ENCODE measurements at places on chromosomes 6 and 20.

GRCh38 chr20:15609921-15610320, 963.3 kb downstream of the KIF16B start:
- DNase-seq = no peak

- DNase-seq = no peak
Measured at GRCh38 chr6:156485150-156485549, 292.0 kb upstream of the ARID1B start.

- no peak for DNase-seq
Measured at GRCh38 chr20:25398376-25399036, 7.9 kb upstream of the ABHD12 start.

DNA sequence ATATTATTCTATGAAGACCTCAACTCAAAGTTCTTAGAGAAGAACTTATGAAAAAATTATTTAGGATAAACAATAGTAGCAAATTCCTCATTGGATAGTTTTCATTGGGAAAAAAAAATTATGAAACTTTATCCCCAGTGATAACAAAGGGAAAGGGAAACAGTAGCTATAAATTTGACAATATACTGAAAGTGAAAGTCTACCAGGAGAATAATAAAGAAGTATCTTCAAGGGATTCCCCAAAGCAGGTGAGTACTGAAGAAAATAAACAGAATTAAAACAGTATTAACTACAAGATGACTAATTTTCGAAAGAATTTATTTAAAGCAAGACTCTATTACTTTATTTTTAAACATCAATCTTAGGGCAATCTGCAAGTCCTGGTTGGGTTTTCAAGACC, 56.4 kb downstream of the REPS1 start:
- DNase-seq = no peak

DNA sequence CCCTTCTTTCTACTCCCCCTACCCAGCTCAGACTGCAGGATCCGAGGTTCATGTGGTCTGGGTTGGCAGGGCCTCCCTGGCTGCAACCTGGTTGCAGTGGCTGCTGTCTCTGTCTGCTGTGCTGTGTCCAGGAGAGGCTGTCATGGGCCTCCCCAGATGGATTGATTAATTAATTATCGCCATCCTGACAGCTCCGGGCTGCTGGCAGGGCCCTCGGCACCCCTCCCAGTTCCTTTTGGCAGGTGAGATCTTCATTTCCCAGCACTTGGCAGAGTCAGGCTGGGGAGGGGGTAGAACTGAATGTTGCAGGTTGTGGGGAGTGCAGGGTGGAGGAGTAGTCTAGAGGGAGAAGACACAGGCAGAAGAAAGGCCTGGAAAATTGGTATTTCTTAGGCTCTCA, 56.7 kb upstream of the ZFAND3 start:
- no peak for DNase-seq

- no peak for DNase-seq
Measured at GRCh38 chr6:72683797-72684196, 61.9 kb downstream of the KCNQ5 start.

- DNase-seq = no peak
Measured at GRCh38 chr20:17972121-17972520, 3.3 kb downstream of the MGME1 start.

- DNase-seq = no peak
Measured at GRCh38 chr20:22470620-22471026, 113.7 kb downstream of the FOXA2 start.

DNA sequence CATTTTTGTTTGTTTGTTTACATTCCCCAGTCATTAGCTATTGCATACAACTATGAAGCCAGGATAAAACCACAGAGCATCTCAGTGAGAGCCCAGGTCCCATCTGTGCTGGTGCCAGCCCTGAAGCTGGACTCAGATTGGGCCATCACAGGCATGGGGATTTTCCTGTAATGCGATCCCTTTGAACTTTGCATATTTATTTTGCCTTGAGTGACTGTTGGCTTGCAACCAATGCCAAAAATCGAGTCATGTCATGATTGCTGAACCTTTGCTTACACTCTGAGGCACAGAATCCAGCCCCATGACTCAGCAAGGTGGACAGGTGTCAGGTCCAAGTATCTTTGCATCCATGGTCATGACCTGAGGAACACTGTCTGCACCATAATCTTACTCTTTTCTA, 46.2 kb upstream of the GGTLC1 start:
- no peak for DNase-seq

- no peak for DNase-seq
Measured at GRCh38 chr6:13304580-13305260, 23.6 kb downstream of the TBC1D7 start.

- no peak for DNase-seq
Measured at GRCh38 chr20:47818996-47819609, 33.8 kb upstream of the SULF2 start.

DNA sequence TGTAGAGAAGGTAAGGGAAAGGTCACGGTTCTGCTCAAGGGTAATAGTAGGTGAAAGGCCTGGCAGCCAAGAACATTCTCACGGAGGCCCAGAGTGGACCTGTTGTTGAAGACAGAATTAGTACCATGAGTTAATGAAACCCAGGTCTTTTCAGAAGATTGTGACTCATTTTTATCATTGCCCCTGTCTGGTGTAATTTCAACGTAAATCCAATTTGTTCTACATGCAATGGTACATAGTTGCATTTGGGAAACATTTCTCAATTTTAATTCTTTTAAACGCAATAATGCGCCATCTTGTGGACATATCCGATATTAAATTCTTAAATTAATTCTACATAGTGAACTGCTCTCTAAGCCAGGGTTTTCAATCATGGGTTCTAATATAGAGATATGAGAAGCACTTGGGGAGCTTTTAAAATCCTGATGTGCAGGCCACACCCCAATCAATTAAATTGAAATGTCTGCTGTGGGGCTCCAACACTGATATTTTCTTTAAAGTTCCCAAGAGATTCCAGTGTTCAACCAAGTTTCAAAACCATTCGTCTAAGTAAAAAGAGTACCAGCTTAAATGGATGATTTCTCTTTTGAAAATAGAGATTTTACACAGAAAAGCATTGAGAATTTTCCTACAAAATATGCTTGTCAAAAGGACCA, 257.4 kb downstream of the PLCB1 start:
- no peak for DNase-seq

DNA sequence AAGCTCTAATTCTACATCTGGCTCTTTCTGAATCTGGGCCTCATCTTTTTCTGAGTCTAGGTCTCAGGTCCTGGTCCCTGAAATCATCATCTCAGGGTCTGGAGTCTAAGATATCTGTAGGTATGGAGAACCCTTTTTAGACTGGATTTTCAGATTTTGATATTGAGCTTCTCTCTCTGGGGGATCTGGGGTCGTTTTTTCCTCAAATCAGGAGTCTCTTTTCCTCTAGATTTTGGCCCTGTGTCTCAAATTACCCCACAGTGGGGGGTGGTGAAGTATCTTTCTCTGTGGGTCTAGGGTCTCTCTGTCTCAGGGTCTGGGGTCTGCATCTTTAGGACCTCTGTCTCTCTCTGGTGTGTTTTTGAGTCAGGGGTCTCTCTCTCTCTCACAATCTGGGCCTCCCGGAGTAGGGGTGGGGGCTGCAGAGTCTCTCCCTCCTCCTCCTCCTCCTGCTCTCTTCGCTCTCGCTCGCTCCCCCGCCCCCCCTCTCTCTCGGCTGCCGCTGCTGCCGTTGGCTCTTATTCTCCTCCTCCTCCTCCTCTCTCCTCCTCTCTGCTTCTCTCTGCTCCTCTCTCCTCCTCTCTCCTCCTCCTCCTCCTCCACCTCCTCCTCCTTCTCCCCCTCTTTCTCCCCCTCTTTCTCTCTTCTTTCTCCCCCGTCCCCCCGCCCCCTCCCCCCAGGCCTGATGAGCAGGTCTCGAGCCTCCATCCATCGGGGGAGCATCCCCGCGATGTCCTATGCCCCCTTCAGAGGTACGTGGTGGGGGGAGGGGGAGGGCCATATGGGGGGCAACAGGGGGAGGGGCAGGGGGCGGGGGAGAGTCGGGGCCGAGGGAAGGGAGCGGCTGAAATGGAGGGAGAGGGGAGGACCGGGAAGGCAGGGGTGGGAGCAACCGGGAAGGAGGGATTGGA, at the start of gene SYNGAP1:
Gene SYNGAP1 (plus strand): TSS at position 486 of the 911 bp plus-strand sequence. CDS start 200 bp downstream, at position 686.
- DNase-seq = peak; percentile 58

DNA sequence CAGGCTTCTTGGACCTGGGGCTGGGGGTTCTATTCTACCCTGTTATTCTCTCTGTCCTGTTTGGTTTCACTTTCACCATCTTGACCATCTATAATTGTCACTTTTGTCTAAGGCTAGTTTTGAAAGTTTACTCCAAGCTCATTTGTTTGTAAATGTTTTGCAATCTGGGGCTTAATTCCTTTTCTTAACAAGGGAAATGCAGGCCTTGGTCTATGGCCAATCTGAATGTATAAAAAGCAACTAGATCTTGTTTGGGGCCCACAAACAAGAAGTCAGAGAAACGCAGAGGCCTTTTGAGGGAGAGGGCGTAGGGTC, 86.3 kb upstream of the PREP start:
- DNase-seq = no peak

DNA sequence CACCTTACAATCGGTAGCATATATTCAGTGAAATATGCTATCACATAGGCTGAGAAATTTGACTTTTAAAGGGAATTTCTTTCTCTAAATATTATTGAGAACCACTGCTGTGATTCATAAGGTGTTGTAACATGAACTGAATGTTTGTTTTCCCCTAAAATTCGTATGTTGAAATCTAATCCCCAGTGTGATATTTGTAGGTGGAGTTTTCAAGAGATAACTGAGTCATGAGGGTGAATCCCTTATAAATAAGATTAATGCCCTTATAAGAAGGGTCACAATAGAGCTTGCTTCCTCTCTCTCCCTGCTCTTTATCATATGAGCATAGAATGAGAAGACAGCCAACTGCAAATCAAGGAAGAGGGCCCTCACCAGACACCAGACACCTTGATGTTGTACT, 64.8 kb downstream of the LMBRD1 start:
- no peak for DNase-seq

DNA sequence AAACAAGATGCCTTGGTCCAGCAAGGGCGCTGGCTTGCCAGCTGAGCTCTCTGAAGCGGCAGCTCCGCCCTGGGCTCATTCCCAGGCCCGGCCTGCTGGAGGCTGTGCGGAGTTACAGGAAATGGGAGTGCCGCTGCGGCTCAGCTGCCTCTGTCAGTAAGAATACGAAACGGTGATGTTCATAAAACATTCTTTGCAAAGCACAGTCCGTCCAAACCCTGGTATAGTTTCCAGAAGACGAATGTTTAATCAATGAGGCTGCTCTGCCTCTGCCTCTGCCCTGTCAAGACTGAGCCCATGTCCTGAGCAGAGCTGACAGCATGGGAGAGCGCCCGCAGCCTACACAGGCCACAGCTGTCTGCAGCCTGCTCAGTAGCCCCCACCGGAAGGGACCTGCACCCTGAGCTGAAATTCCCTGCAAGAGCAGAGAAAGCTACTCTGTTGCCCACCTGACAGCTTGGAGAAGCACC, 153.3 kb upstream of the SNX9 start:
- peak; percentile 79 for DNase-seq

GRCh38 chr20:3996399-3996798, 19.0 kb downstream of the RNF24 start:
- DNase-seq = no peak

DNA sequence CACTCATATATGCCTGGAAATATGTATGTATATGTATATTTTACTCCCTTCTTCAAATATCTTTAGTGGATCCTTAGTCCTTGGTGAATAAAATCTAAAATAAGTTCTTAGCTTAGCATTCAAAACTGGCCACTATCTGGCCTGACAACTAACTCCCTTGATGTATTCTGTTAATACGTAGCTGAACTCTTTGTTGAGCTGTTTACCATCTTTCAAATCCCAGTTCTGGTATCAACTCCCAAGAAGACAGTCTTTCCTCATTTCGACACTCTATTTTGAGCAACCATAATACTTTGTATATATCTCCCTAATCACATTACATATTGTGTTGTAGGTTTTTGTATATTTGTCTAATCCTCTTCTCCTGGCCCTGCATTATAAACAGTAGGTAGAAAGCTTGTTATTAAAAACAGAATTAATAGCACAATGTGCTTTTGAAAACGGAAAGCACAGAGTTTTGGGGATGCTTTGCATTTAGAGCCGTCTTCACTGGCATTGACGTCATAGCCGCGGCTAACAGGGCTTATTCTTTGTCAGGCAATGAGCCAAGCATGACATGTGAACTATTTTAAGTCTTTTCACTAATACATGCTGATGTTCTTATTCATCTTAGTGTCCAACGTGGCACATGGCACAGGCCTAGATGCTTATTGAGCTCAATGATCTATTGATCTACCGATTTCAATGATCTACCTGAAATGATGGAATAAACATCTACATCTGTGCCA, 47.2 kb upstream of the CCN2 start:
- no peak for DNase-seq

- no peak for DNase-seq
Measured at GRCh38 chr6:144349690-144350527, 64.8 kb downstream of the UTRN start.

- no peak for DNase-seq
Measured at GRCh38 chr20:3237011-3237957, 1.7 kb downstream of the SLC4A11 start.

GRCh38 chr20:14582855-14583254, 245.4 kb upstream of the FLRT3 start:
- DNase-seq = no peak

- no peak for DNase-seq
Measured at GRCh38 chr20:22836877-22837276, 198.2 kb upstream of the SSTR4 start.

DNA sequence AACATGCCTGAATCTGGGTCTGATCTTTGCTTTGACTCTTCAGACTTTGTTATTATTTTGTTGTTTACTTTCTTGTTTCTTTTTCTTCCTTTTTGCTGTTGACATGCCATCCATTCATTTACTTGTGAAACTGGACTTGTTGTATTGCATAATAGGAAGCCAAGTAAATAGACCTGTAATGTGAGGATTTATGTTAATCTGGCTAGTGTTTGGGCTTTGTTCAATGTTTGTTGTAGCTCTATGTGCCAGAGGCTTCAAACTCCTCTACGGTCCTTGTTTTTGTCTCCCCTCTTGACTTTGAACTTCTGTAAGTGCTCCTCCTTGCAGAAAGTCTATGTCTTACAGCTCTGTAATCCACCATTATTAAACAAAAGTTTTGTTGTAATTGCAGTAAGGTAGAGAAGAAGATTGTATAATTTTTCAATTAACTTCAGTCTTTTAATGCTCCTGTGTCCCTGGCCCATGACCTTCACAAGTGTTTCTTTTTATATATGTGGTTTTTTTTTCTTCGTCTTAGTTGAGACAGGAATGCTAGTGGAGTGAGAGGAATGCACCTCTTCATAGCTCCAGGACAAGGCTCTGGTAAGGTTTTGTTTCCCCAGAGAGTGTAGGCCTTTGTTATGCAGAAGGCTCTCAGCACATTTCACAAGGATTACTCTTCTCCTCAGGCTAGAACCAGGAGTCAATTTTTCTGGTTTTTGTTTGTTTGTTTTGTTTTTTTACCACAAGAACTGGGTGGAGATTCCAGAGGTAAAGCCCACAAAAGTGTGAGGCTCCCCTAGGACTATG, 1061.8 kb upstream of the CITED2 start:
- DNase-seq = no peak
